ENCODE measurements at places on chromosomes 12 and 14.

- DNase-seq, result no peak
These were observed 356.0 kb downstream of the DUSP6 start for GRCh38 chr12:88996200-88996788.

DNA sequence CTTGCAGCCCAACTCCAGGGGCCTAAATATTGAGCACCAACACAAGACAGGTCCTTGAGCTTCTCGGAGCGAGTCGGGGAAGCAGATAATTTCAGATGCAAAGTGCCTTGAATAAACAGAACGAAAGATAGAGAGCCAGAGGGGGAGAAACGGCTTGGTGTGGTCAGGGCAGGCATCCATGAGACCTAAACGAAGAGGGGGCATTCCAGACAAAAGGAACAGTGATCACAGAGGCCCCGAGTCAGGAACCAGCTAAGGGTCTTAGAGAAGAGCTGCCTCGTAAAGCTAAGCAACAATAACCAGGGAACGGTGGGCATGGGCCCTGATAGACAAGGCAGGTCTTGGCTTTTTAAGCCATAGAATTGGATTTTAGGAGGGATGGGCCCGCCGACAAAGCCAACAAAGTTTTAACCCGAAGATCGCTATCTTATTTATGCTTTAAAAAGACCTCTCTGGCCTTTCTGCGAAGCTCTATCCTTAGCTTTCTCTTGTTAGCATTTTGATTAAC is 421 bp upstream of the ACADS start:
- DNase-seq, result no peak

DNA sequence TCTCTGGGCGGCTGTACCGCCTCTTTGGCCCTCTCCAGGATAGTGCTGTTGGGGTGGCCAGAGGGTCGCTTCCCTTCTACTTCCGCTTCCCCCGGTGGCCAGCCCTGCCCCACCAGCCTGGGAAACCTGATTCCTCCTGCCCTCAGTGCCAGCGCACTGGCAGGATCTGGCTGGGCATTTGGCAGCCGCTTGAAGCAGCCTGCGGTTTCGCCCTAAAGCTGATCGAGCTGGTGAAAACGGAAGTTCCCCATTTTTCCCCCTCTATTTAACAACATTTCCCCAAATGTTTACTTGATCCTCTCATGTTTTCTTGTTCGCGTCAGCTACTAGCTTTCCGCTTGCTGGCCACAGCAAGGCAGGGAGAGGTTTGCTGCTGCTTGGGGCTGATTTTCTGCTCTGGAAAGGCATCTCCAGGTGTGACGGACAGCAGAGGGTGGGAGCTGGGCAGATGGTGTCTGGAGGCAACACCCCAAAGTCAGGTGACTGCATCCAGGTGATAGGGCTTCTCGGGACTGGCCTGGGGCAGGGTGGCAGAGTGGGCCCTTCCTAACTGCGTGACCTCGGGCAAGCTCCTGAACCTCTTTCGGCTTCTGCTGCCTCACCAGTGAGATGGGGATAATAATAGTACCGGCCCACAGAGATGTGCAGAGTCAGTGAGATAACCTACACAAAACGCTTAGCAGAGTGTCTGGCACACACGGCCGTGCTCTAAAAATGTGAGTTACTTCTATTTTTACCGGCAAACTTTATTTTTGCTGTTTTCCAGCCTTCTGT is 53.1 kb downstream of the TSPAN9 start:
- no peak for DNase-seq

DNA sequence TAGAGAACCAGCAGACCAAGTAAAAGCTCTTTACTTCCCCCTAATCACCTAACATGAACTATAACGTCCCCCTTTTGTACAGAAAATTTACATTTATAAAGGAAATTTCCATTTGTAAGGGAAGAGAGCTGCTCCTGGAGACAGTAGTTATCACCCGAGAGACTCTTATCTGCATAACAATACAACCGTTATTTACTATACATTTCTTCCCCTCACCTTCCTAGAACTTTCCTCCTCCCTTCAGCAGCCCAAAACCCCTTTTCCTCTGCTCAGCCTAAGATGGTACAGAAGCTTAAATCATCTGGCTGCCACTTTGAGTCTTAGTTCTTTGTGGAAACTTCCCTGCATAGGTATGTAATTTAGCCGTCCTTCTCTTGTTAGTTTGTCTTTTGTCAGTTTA is 40.4 kb upstream of the ETV6 start:
- DNase-seq, result no peak

GRCh38 chr14:96126783-96127271 is 77.8 kb upstream of the BDKRB2 start:
- peak; percentile 93 for DNase-seq

- DNase-seq, result no peak
These were observed 85.6 kb upstream of the TMCC3 start for GRCh38 chr12:94736004-94736403.

DNA sequence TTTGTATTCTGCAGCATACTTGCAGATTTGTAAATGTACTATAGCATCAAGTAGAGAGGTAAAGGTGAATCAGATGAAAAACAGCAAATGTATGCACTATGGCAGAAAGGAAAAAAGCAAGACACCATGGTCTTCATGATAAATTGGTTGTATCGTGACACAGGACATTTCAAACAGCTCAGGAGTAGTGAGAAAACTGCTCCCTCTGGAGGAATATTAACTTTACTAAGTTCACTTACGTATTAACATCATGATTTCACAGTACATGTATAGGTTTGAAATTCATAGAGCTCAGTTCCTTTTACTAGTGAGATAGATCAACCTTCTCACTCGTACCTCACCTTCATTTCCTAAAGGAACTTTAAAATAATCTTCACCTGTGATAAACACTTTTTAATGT is 6.5 kb downstream of the MBIP start:
- DNase-seq, result no peak

- peak; percentile 53 for DNase-seq
These were observed 35.4 kb upstream of the TMEM179 start for GRCh38 chr14:104639885-104640548.

DNA sequence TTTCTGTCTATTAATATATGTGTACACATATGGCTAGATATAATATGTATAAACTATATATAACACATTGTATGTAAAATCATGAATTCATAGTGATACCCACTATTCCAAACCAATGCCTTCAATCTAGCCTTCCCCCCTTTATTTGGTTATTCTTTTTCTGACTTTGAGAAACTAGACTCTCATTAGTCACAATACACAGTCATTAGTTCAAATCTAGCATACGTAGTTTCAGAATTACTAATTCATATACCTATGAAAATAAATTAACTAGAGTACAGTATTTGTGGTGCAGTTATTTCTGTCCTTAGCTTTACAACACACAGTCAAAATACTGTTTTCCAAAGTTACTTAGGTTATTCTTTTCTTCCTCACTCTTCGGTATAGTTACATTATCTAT is 268.2 kb downstream of the DPF3 start:
- no peak for DNase-seq

DNA sequence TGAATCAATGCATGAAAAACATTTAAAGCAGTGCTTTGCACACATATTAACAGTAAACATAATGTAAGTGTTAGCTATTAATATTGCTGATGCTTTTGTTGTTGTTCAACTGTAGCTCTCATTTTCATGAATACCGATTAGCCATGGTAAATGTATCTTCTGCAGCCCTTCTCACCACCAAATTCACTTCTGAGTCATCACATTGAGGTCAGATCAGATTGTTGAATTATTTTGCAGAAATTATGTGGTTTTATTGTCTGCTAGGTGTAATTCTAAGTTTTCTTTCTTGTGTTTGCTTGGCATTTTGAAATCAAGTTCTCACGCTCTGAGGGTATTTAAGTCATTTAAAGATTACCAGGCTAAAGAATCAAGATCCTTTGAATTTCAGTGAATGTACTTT is 74.6 kb downstream of the AKAP6 start:
- no peak for DNase-seq
